Activated CD4-positive, alpha-beta T cell treated with anti-CD3 and anti-CD28 coated beads, Interleukin-2, amount 50 U/mL, for 48 hours (primary cell): ENCODE measurements at places on chromosomes 3 and 15.

GRCh38 chr3:52068055-52068571, 11.7 kb upstream of the DUSP7 start:
- DNase-seq = no peak

- no peak for DNase-seq
Measured at GRCh38 chr3:77256584-77257503, 216.9 kb downstream of the ROBO2 start.

DNA sequence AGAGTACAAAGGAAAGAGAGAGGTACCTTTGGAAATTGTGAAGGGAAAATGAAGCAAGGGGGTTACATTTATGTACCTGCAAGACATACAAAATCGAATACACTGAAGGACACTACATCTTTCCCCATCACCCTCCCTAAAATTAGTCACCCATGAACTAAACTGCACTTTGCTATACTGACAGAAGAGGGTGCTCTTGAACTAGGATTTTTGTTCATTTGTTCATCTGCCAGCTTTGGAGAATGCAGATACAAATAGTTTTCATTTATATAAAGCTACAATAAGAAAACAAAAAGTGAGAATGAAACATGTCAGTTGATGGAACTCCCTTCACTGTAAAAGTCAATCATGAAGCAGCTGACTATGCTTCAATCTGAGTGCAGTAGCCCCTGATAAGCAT, 55.7 kb downstream of the PCCB start:
- no peak for DNase-seq

- peak; percentile 36 for DNase-seq
Measured at GRCh38 chr15:90581771-90582352, 52.1 kb downstream of the CRTC3 start.

DNA sequence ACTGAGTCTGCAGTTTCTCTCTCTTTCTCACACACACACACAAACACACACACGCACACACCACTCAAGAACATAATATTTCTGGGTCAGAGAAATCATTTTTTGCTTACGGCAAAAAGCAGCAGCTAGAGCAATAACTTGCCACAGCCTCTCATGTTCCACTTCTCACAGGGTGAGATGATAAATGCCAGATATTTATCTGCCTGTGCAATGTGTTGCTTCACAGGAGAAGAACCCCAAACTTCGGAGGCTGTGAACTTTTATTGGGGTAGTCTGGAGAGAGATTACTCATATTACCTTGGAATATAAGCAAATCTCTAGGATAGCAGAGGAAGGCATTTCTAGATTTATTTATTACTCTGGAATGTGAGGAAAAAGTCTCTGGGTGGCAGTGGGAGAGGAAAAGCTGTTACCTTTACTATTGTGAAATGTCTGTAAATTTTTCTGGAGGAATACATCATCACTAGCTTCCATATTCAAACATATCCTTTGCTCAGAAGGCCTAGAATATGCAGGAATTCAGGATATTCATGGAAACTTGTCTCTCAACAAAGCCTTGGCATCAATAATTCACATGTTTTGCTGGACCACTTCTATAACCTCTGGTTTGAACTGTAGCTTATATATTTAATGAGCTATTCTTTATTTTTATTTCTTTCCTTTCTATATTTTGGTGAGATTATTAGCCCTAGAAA, 369.2 kb downstream of the NSUN3 start:
- DNase-seq = no peak

GRCh38 chr3:195187609-195188425, 83.1 kb downstream of the XXYLT1 start:
- no peak for DNase-seq

DNA sequence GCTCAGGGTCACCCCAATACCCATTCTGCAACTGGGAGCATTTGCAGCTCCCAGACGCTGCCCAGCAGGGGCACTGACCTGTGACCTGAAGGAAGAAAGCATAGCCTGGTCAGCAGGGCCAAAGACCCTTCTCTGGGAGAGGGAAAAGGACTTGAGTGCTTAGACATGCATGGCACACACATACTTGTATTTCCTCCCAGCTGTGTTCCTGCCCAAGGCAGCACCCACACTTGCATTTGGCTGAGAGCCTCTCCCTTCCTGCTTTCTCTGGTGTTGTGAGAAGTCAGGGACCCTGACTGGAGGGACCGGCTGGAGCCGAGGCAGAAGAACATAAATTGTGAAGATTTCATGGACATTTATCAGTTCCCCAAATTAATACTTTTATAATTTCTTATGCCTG, 7.2 kb upstream of the LAMB2 start:
- no peak for DNase-seq

- peak; percentile 69 for DNase-seq
Measured at GRCh38 chr15:90004671-90005070, 3.5 kb downstream of the ZNF710 start.

- DNase-seq = no peak
Measured at GRCh38 chr3:183239046-183239445, 14.0 kb upstream of the B3GNT5 start.

DNA sequence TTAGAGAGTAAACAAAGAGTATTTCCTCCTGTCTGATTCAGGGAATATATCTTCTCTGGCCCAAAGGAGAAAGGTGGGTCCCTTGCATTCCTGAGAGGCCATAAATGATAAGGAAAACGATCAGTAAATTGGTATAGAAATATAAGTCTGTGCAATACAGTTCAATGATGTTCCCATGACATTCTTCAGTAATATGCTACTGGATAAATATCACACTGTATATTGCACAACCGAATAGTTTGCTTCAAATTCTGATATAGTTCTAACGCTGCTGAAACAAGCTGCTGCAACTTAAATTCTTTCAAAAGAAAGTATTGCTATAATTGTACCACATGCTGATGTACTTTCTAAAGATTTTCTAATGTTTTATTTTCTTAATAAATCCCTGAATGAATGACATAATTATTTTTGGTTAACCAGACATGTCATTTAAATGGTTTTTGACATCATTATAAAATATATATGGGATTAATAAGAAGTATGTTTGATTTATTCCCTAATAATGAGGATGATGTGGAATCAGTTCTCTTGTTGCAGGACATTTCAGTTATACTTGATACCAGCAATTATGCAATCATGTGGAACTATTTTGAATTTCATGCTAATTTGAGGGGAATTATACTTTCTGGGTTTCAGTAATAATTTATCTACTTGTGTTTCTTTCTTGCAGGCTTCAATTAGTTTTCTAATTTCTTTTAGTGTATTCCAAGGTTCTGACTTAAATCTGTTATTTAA, 44.9 kb downstream of the FGF7 start:
- no peak for DNase-seq

- DNase-seq = no peak
Measured at GRCh38 chr3:126907557-126907956, 75.4 kb upstream of the PLXNA1 start.

DNA sequence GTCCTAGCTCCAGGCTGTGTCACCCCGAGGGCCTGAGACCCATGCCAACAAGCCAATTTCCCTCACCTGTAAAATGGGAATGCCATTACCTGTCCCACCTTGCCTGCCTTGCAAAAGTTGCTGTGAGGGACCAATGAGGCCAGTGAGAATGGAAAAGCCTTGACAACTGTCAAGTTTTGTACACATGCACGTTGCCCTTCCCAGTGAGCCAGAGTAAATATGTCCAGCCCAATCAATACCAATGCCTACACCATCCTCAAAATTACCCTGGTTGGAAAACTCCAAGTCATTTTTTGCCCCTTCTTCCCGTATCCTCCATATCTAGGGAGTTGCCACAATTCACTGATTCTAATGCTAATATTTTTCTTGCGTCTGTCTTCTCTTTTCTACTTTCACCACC, 73.5 kb upstream of the RASGRF1 start:
- DNase-seq = no peak

DNA sequence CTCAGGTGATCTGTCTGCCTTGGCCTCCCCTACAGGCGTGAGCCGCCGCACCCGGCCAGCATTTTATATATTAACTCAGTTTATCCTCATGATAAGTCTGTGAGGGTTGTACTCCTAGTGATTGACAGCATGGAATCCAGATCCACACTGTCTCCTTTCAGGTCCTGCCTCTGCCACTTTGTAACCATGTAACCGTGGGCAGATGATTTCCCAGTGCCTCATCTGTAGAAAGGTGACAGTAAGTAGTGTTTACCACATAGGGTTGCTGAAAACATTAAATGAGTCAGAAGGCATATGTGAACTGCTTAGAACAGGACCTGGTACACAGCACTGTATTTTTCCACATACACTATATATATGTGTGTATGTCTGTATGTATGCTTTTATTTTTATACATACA, 2.4 kb downstream of the FYTTD1 start:
- peak; percentile 24 for DNase-seq

DNA sequence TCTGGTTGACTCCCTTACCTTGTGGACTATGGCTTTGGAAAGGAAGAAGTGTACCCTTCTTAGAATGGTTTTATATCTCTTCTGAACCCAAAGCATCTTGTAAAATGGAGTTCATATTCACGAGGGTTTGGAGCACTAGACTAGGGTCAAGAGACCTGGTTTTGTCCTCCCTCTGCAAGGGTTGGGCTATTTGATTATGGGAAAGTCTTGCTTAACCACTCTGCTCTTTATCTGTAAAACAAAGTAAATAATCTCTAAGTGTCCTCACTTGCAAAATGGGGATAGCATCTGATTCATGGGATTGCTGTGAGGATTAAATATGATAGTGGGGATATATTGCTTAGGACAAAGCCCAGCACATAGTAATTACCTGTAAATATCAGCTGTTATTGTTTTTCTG, 17.9 kb upstream of the SLC2A2 start:
- DNase-seq = no peak

GRCh38 chr3:157284688-157285087, 124.7 kb upstream of the CCNL1 start:
- DNase-seq = no peak

DNA sequence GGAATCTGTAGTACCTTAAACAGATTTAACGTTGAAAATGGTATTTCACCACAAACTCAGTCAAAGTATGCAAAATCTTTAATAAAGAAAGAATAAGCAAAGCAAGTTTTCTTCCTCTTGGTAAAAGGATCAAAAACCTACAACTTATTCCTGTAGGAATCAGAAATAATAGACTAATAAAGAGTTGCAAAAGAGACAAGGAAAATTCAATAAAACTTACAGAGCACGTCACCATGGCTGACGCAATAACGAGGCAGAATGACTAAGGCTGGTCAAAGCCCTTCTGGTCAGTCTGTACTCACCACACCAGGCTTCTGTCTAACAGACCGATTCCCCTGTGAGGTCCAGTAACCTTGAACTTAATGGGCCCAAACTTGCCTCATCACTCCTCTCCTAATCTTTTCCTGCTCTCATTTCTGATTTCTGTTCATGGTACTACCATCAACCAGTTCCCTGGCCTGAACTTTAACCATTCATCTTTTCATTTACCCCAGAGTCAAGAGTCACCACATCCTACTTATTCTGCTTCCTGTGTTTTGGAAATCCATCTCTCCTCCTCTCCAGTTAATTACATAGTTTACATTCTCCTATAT, 5.0 kb downstream of the MASP1 start:
- no peak for DNase-seq

GRCh38 chr15:78810362-78811123, 721 bp downstream of the ADAMTS7 start:
- no peak for DNase-seq
